Central memory CD4-positive, alpha-beta T cell (primary cell): ENCODE measurements at places on chromosomes 1 and 21.

- DNase-seq: no peak
Observed at GRCh38 chr1:32877211-32878110, 6.7 kb upstream of the FNDC5 start.

DNA sequence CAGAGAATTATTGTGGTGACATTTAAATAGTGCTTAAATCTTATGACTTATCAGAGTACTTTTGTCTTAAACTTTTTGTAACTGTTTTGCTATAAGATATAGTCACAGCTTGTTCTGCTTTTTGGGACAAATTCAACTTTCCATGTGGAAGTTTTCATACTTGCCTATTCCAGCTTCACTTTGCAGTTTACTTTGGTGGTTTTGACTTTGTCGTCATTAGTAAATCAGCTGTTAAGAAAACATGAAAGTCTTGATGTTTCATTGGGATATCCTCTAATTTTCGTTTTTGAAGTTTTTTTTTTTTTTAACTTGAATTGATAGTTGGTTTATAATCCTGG is 31.3 kb downstream of the SDCCAG8 start:
- DNase-seq: no peak

DNA sequence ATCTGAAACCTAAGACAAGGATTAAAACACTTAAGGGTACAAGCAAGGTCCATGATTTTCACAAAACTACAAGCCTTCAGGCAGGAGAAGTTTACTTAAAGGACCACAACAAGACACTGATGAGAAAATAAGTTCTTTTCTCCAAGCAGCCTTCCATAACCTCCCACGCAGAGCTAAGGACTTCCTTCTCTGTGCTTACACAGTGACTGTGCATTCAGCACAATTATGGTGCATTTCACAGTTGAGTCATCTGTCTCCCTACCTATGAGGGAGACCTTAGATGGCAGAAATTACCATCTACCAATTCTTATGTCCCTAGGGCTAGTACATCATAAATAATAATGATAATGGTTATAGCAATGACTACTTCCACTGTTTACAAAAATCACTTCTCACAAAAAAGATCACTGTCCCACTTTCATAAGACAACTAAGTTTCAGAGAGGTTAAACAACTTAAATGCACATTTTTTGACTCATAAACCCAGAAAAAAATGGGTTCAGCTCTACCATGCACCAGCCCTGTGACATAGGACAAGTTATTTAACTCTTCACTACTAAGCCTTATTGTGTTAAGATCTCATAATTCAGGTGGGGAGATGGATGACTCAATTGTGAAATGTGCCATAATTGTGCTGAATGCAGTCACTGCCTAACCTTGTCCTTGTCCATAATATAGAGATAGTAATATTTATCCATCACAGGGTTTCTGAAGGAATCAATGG is 45.3 kb downstream of the TARBP1 start:
- DNase-seq: no peak

GRCh38 chr1:211713231-211713630 is 37.8 kb upstream of the NEK2 start:
- DNase-seq: no peak

- no peak for DNase-seq
Observed at GRCh38 chr21:41638201-41638790, 128.6 kb downstream of the RIPK4 start.

DNA sequence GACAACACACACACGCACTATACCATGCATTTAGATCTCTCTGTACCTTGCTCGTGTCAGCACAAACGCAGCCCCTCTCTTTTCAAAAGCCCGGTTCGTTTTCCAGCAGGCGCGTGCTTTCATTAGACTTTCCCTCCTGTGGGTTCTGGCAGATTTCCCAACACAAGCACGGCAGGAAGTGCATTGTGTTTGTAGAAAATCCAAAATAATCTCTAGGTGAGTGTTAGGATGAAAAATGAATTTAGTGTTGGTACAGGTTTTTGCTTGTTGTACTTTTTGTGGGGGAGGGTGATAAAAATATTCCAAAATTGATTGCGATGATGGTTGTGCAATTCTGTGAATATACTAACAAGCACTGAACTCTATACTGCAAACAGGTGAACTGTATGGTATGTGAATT is 54.1 kb upstream of the POFUT2 start:
- no peak for DNase-seq

DNA sequence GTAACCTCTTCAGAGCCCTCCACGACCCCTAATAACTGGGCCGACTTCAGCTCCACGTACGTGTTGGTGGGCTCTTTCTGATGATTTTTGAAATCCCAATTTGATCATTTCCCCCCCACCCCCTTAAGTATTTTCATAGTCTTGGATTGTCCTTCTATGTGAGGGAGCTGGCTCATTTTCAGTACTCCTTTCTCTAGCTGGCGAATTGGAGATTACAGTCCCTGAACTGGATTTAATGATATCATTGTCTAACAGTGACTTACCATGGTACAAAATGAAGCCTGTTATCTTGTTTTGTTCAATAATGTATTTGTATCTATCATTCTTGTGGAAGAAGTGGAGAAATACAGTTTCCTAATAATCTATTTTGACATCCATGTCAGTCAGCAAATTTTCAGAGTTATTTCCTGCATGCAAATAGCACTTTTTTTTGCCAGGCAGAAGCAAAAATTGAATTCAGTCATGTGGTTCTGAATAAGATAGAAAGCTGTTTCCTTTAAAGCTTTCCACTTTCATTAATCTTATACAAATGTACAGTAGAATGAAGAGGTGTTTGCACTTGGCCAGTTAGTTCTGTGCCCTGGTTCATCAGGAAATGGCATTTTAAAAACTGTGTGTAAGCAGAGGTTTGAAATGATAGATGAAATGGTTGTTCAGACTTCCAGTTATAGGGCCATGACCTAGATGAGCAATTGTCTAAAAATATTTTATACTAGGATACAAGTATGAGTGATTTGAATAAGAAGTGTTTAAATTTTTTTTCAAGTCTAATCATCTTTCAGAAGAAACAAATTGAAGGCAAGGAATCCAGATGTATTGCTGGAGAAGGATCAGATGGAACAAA is 104.2 kb downstream of the ATP5PO start:
- no peak for DNase-seq

DNA sequence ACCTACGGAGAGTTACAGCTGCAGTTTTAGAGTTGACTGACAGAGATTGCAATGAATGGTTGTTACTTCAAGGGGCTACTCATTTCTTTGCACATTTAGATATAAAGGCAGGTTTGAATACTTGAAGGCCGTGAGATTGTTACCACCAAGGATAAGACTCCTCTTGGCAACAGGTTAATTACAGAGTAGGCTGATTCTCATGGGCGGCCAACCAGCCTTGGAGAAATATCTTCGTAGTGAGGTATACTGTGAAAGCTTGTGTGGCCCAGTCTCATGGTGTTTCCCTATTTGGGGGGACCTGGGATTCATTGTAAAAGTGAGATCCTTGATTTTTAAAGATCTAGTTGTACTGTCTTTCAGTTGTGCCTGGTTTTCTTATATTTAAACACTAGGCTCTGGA is 103.2 kb upstream of the OLFM3 start:
- no peak for DNase-seq

GRCh38 chr1:181503171-181503810 is 20.0 kb downstream of the CACNA1E start:
- DNase-seq: no peak

DNA sequence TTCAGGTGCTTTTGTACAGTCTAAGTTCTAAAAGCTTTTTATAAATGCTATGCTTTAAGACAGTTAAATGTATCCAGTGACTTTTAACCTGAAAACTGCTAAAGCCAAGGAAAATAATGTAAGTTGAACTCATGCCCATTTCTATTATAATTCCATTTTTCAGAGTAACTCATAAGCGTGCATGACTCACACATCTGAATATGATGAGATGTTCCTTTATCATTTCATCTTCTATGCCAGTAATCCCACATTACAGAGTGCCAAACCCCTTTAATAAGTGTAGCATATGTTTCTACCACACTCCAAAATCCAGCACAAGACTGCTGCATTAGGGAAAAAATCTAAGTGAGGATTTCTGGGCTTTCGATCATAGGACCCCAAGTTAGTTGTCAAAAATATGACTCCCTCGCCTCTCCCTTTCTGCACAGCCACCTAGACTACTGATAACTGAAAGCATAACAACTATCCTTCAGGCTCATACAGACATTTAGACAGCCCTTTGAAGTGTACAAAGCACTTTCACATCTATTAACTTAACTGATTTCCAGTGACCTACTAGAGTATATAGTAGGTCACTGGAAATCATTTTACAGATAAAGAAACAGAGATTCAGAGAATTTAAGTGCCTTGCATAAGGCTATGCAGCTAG is 45.3 kb downstream of the JAK1 start:
- DNase-seq: no peak

DNA sequence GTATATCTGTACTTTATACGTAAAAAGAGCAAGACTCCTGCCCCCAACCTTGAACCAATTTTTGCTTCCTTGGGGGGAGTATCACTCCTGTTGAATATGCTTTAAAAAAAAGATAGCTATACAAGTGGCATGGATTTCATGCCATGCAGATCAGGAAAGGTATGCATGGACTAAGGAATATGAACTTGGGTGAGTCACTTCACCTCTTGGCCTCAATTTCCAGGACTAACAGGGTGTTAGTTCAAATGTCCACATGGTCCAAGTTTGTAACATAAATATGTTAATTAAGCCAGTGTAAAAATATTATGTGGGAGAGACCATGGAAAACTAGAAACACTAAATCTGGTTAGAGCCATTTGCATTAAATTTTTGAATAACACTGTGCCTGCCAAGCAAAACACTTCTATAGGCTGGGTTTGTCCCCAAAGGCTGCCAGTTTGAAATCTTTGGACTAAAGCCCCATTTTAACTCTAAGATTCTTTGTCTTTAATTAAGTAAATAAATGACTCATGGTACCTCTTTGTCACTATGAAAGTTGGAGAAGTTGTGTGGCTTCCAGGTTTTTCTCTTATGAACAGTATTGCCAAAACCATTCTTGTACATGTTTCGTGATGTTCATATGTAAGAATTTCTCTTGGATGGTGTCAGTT is 33.1 kb downstream of the FAM177B start:
- DNase-seq: no peak

DNA sequence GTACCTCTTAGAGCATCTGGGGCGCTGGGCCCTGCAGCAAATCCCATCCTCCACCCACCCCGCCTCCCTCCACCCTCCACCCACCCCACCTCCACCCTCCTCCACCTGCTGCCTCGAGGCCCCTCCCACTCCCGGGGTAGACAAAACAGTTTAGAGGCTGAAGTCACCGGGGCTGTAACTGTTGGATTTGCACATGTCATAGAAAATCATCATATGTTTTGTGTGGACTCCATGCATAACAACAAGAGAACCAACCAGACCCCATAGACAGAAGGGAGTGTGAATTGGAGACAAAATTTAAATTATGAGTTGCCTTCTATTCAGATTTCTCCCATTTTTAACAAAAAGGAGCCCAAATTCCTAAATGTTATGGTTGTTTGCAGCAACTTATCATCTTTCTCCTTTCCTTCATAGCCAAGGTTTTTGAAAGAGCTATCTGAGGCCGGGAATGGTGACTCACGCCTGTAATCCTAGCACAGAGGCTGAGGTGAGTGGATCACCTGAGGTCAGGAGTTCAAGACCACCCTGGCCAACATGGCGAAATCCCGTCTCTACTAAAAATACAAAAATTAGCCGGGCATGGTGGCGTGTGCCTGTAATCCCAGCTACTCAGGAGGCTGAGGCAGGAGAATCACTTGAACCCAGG is 28.2 kb upstream of the LGALS8 start:
- no peak for DNase-seq

DNA sequence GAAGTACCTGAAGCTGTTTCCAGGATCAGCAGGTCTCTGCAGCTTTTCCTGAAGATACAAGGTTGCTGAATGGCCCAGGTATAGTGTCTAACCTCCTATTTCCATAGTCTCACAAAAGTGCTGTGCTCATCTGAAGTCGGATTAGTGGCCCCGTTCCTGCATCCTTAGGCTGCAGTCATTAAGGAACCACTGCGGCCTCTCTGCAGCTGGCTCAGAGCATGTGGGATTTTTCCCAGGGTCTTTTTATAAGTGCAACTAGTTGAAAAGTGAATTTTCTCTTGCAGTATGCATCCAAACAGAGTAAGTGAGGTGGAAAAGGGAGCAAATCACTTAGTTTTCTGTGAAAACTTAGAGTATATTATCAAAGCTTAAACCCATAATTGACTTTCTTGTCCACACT is 565.3 kb upstream of the NEGR1 start:
- DNase-seq: no peak

GRCh38 chr1:94819238-94819944 is 766 bp upstream of the SLC44A3 start:
- no peak for DNase-seq

- no peak for DNase-seq
Observed at GRCh38 chr21:44059710-44060109, 47.5 kb upstream of the PWP2 start.

GRCh38 chr21:42062236-42063022 is 8.7 kb upstream of the UMODL1 start:
- DNase-seq: peak; percentile 96

- no peak for DNase-seq
Observed at GRCh38 chr1:6188466-6188865, 8.3 kb upstream of the CHD5 start.
